ENCODE measurements at places on chromosomes 6 and 20. TPM values are rescaled to one million over a fixed set of nuclear protein-coding genes. Genes with fewer than 3 reads are reported as not detected.

GRCh38 chr6:105373481-105373880 is 29.4 kb downstream of the PREP start:
- no peak overlapping the region for H3K4me3 ChIP-seq
- peaks cover 44% of the 10 kb centered on the region for H3K4me1 ChIP-seq
- DNase-seq = no peak
- peak overlapping the region; percentile 82 for H3K27ac ChIP-seq

DNA sequence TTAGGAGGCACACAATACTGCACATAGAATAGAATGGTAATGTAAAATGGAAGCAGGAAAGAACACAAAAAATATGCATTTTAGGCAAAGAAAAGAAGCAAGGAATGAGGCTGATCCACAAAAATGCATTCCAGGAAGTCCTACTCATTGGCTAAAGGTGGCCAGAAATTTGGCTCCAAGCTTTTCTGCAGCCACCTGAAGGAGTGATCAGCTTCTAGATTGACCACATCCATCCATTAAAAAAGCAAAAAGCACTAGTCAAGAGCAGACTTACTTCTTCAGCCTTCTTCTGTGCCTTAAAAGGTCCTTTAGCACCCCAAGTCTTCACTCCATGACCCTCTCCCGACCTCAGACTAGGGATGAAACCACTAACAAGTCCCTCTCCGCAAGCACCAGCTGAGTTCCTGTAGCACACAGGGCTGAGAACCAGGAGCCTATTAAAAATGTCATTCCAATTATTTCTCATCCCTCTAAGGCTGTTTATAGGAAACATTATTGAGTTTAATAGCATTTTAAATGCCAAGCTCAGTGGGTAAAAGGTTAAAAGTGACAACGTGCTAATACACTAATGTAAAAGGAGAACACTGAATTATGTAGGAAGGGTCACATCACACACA is 36.5 kb downstream of the TRAM2 start:
- no peak for DNase-seq
- no peaks in the 10 kb centered on the region for H3K27me3 ChIP-seq
- H3K4me1 ChIP-seq = peaks cover 23% of the 10 kb centered on the region
- H3K27ac ChIP-seq = peak overlapping the region; percentile 31
- no peaks in the 10 kb centered on the region for H3K36me3 ChIP-seq
- H3K4me3 ChIP-seq = no peak overlapping the region

GRCh38 chr6:160428069-160428430 is 79.9 kb downstream of the SLC22A3 start:
- no peaks in the 10 kb centered on the region for H3K4me1 ChIP-seq
- no peaks in the 10 kb centered on the region for H3K27me3 ChIP-seq
- no peaks in the 10 kb centered on the region for H3K36me3 ChIP-seq
- H3K4me3 ChIP-seq = no peak overlapping the region

DNA sequence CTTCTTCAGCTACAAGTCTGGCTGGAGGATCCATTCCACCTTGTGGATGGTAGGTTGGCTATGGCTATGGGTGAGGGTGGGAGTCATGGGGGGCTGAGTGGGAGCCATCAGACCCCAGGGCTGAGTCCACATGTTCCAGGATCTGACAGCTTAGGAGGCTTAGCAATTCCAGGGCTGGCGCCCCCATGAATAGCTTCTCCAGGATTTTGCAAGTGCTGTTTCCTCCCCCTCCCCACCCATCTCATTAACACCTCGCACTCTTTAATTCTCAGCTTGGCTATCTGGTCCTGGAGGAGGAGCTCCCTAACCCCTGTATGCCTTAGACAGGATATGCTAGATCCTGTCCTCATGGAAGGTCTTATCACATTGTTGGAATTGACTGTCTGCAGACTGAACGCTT is 39.0 kb upstream of the ANGPT4 start:
- H3K36me3 ChIP-seq = no peaks in the 10 kb centered on the region
- DNase-seq = no peak
- H3K4me1 ChIP-seq = no peaks in the 10 kb centered on the region
- no peak overlapping the region for H3K27ac ChIP-seq
- H3K4me3 ChIP-seq = no peak overlapping the region

GRCh38 chr20:57473246-57474048 is 51.5 kb downstream of the CTCFL start:
- DNase-seq = no peak
- H3K27ac ChIP-seq = no peak overlapping the region
- H3K27me3 ChIP-seq = peaks cover 3% of the 10 kb centered on the region
- H3K4me3 ChIP-seq = no peak overlapping the region

GRCh38 chr20:884983-885952 is 30.9 kb downstream of the ANGPT4 start:
- DNase-seq = peak; percentile 38

- no peaks in the 10 kb centered on the region for H3K27me3 ChIP-seq
- DNase-seq = no peak
- peaks cover 4% of the 10 kb centered on the region for H3K36me3 ChIP-seq
- H3K4me3 ChIP-seq = no peak overlapping the region
- H3K4me1 ChIP-seq = peaks cover 8% of the 10 kb centered on the region
Observed at GRCh38 chr20:38937978-38938473, 11.8 kb downstream of the FAM83D start.

DNA sequence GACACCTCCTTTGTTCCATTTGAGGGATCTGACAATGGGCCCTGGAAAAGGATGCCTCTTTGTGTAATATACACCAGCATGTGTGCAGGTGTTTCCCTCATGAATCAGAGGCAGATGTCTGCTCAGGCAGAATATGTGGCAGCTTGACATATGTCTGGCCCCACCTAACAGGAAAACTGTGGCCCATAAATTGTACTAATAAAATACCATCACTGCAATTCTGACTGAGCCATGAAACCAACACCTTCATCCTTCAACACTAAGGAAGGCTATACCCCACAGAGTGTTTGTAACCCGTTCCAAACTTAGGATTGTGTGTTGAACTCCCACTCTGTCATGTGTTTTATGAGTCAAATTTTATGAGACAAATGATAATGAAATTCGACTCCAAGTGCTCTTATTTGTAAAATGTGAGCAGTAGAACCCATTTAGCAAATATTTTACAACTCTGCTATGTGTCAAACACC is 22.7 kb downstream of the LAMA4 start:
- H3K27me3 ChIP-seq = no peaks in the 10 kb centered on the region
- H3K4me3 ChIP-seq = no peak overlapping the region
- no peaks in the 10 kb centered on the region for H3K36me3 ChIP-seq

GRCh38 chr20:23135449-23136420 is 49.6 kb upstream of the CD93 start:
- H3K27ac ChIP-seq = no peak overlapping the region
- H3K4me3 ChIP-seq = no peak overlapping the region
- H3K27me3 ChIP-seq = no peaks in the 10 kb centered on the region
- DNase-seq = peak; percentile 5
- H3K36me3 ChIP-seq = no peaks in the 10 kb centered on the region

GRCh38 chr6:42404484-42404883 is 47.2 kb downstream of the TRERF1 start:
- H3K4me1 ChIP-seq = peaks cover 7% of the 10 kb centered on the region
- H3K27me3 ChIP-seq = no peaks in the 10 kb centered on the region

DNA sequence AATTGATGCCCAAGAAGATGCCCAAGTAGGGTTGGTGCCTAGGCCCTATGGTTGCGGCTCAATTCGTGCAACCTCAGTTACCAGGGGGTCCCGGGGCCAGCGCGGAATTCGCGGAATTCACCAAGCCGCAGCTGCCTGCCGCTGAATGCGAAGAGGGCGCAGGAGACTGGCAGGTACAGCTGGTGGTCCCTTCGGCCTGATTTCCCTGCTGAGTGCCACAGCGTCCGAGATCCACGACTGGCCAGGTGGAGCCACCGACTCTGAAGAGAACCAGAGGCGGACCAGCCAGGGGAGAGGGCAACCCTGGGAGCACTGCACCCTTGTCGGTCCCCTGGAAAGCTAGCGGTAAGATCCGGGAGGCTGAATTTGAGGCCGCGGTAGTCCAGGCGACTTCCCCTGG is 6.8 kb upstream of the TFAP2D start:
- DNase-seq = no peak
- H3K4me1 ChIP-seq = no peaks in the 10 kb centered on the region
- H3K36me3 ChIP-seq = no peaks in the 10 kb centered on the region
- no peaks in the 10 kb centered on the region for H3K27me3 ChIP-seq
- H3K27ac ChIP-seq = no peak overlapping the region

GRCh38 chr6:4942673-4943009 is 61.2 kb downstream of the RPP40 start:
- peak overlapping the region; percentile 78 for H3K27ac ChIP-seq
- H3K27me3 ChIP-seq = no peaks in the 10 kb centered on the region
- H3K4me3 ChIP-seq = no peak overlapping the region
- DNase-seq = no peak
- H3K4me1 ChIP-seq = peaks cover 12% of the 10 kb centered on the region

DNA sequence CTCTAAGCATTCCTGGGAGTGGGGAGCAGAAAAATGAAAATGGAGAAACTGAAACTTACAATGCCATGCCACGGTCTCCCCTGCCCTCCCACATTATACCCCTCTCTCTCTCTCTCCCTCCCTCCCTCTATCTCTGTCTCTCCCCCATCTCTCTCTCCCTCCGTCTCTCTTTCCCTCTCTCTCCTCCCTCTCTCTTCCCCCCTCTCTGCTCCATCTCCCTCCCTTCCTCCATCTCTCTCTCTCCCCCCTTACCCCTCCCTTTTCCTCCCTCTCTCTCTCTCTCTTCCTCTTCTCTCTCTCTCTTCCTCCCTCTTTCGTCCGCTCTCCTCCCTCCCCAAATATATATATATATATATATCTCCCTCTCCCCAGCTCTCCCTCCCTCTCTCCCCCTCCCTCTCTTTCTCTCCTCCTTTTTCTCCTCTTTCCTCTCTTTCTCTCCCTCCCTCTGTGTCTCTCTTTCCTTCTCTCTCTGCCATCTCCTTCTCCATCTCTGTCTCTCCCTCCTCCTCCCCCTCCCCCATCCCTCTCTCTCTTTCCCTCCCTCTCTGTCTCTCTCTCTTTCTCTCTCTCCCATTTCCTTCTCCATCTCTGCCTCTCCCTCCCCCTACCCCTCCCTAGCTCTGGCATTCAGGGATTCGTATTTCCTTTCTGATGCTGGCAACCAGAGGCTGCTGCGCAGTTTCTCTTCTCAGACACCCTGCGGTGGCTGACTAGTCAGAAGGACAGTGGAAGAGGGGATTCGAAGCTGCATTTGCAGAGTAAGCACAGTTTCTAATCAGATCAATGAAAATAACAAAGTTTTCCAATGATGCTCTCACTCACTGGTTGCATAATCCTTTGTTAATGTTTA is 13.9 kb upstream of the VAPB start:
- H3K4me3 ChIP-seq = no peak overlapping the region
- H3K36me3 ChIP-seq = no peaks in the 10 kb centered on the region
- H3K27ac ChIP-seq = peak overlapping the region; percentile 68
- DNase-seq = no peak
- H3K4me1 ChIP-seq = peaks cover 28% of the 10 kb centered on the region

GRCh38 chr6:31582230-31582643 is at the start of gene LTB:
Gene LTB, minus strand, starts transcription at chr6:31582424. Its CDS starts 7 bp downstream, at chr6:31582417.
- no peaks in the 10 kb centered on the region for H3K27me3 ChIP-seq
- no peaks in the 10 kb centered on the region for H3K36me3 ChIP-seq
- H3K4me3 ChIP-seq = peak within 1 kb of the TSS; percentile 80
- peak within 1 kb of the TSS; percentile 83 for H3K27ac ChIP-seq
- peaks cover 3% of the 10 kb centered on the region for H3K4me1 ChIP-seq

- DNase-seq = no peak
- no peak overlapping the region for H3K4me3 ChIP-seq
- H3K27ac ChIP-seq = no peak overlapping the region
- H3K27me3 ChIP-seq = no peaks in the 10 kb centered on the region
- no peaks in the 10 kb centered on the region for H3K36me3 ChIP-seq
Observed at GRCh38 chr20:10109641-10110040, 74.9 kb downstream of the ANKEF1 start.

DNA sequence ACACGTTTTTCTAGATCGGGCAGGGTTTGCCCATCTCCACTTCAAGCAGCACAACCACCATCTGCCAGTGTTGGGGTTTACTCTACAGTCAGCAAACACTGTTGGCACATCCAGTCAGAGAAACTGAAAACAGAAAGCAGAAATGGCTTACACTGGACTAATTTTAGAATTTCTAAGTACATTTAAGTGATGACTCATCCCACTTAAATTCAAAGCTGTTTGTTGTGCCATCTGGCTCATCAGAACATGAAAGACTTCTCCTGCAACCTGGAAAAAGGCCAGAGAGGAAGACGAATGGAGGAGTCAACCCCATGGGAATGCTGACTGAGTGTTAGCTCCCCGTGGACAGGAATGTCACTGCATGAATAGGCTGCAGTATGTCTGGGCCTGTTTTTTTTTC is 21.8 kb downstream of the FAM209B start:
- no peak overlapping the region for H3K4me3 ChIP-seq
- H3K36me3 ChIP-seq = no peaks in the 10 kb centered on the region
- H3K4me1 ChIP-seq = peaks cover 20% of the 10 kb centered on the region
- H3K27ac ChIP-seq = no peak overlapping the region

DNA sequence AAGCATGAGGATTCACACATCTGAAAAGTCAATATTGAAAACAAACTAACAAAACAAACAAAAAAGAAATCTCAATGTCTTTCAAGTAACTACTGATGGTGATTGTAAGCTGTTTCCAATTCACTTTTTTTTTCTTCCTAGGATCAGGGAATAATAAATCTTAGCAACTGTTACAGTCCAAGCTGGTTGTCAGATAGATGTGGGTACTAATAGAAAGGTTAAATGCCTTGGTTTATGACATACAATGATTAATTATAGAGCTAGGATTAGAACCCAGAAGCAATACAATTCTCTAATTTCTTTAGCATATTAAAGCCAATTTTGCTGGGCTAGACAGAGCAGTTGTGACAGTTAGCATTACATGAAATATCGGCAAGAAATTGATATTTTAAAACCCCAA is 1301.6 kb downstream of the EPHA7 start:
- no peaks in the 10 kb centered on the region for H3K4me1 ChIP-seq
- no peak overlapping the region for H3K4me3 ChIP-seq
- no peaks in the 10 kb centered on the region for H3K27me3 ChIP-seq
- no peak for DNase-seq
- no peak overlapping the region for H3K27ac ChIP-seq

- H3K27me3 ChIP-seq = no peaks in the 10 kb centered on the region
- no peak overlapping the region for H3K4me3 ChIP-seq
- no peak for DNase-seq
- H3K27ac ChIP-seq = no peak overlapping the region
Observed at GRCh38 chr6:34373511-34373910, 19.0 kb downstream of the NUDT3 start.

The COX7A2 gene
- 381 TPM for total RNA-seq

The UNC93A gene
- total RNA-seq = 36.1 TPM

The OR2B2 gene
- total RNA-seq = not detected

The IPCEF1 gene
- 1.4 TPM for total RNA-seq

The KIAA1755 gene
- 0.19 TPM for total RNA-seq

The HLA-DRA gene
- total RNA-seq = not detected

Measured in Caco-2 (cell line).